ENCODE measurements at places on chromosomes 7 and 10. TPM values are rescaled to one million over a fixed set of nuclear protein-coding genes. Genes with fewer than 3 reads are reported as not detected.

- H3K4me3 ChIP-seq, result no peak overlapping the region
- no peaks in the 10 kb centered on the region for H3K36me3 ChIP-seq
- no peak for DNase-seq
- no peaks in the 10 kb centered on the region for H3K4me1 ChIP-seq
- H3K27me3 ChIP-seq, result no peaks in the 10 kb centered on the region
- H3K27ac ChIP-seq, result no peak overlapping the region
Observed at GRCh38 chr10:86611386-86611785, 43.0 kb upstream of the OPN4 start.

DNA sequence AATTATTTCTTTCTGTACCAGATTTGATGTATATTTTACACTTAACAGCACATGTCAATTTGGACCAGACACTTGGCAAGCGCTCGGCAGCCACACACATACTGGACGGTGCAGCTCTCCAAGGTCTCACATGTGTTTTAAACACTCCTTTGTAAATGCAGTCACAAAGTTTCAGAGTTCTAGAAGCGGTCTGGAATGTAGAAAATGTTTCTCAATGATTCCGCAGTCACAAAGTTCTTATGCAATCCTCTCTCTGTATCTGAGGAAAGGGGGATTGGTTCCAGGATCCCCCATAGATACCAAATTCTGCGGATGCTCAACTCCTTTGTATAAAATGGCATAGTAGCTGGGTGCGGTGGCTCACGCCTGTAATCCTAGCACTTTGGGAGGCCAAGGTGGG is 253.0 kb upstream of the GRB10 start:
- no peaks in the 10 kb centered on the region for H3K4me1 ChIP-seq
- peaks cover 6% of the 10 kb centered on the region for H3K27me3 ChIP-seq
- DNase-seq, result no peak
- no peak overlapping the region for H3K4me3 ChIP-seq

GRCh38 chr7:153152801-153153422 is 393.4 kb downstream of the ACTR3B start:
- no peak overlapping the region for H3K4me3 ChIP-seq
- no peaks in the 10 kb centered on the region for H3K36me3 ChIP-seq
- DNase-seq, result no peak
- H3K27me3 ChIP-seq, result no peaks in the 10 kb centered on the region
- H3K4me1 ChIP-seq, result no peaks in the 10 kb centered on the region

DNA sequence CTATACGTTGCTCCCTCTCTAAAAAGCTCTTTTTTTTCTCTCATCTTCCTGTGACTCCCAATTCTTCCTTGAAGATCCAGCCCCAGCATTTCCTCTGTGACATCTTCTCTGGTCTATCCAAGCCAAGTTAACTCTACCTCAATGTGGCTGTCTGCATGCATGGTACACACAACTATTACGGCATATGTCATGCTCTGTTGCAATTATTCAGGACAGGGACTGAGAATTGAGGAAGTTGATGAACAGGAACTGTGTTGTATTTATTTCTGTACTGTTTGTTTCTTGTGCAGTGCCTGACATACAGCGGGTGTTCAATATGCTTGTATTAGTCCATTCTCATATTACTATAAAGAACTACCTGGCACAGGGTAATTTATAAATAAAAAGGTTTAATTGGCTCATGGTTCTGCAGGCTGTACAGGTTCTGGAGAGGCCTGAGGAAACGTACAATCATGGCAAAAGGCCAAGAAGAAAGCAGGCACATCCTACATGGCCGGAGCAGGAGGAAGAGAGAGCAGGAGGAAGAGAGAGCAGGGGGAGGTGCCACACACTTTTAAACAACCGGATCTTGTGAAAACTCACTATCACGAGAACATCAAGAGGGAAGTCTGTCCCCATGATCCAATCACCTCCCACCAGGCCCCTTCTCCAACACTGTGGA is 6.3 kb downstream of the TRPV5 start:
- no peaks in the 10 kb centered on the region for H3K36me3 ChIP-seq
- no peak overlapping the region for H3K4me3 ChIP-seq
- H3K4me1 ChIP-seq, result no peaks in the 10 kb centered on the region
- no peaks in the 10 kb centered on the region for H3K27me3 ChIP-seq
- DNase-seq, result no peak

GRCh38 chr7:84658286-84658685 is 463.7 kb upstream of the SEMA3A start:
- H3K4me3 ChIP-seq, result no peak overlapping the region
- H3K27me3 ChIP-seq, result no peaks in the 10 kb centered on the region
- no peak overlapping the region for H3K27ac ChIP-seq

- H3K4me3 ChIP-seq, result no peak overlapping the region
- H3K27me3 ChIP-seq, result no peaks in the 10 kb centered on the region
- no peaks in the 10 kb centered on the region for H3K36me3 ChIP-seq
- DNase-seq, result no peak
Observed at GRCh38 chr7:35749556-35749955, 51.3 kb upstream of the SEPTIN7 start.

GRCh38 chr10:35372329-35372728 is 36.0 kb downstream of the CCNY start:
- H3K4me1 ChIP-seq, result peaks cover 21% of the 10 kb centered on the region
- H3K27me3 ChIP-seq, result no peaks in the 10 kb centered on the region

HTRA1 gene
- polyA plus RNA-seq, result 82.8 TPM

DIP2C gene
- 3.4 TPM for polyA plus RNA-seq

MYL10 gene
- polyA plus RNA-seq, result 0.32 TPM

All from thymus (tissue), 14 donors.